Renal pelvis (tissue), 12 donors: ENCODE measurements at places on chromosomes 12 and 14.

DNA sequence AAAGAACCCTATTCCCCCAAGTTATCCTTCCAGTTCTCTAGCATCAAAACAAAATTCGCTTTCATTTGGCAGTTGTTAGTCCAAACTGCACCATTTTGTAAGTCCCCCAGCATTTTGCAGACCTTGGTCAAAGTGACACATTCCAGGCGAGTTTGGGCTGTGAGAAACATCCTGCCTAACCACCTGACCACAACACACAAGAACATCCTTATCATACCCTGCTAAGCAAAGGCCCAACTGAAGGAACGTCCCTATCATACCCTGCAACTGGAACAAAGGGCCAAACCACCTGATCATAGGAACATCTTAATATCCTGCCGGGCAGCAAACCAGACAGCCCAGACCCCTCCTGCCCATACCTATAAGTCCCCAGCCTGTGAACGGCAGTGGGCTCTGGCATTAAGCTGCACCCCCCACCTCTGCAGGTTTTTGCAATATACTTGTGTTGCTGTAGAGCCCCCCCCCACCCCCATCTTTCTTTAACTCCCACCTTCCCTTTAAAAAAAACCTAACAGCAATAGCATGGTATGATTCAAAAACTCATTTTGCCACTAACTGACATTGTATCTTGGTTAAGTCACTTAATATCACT, 2.7 kb downstream of the PCNX4 start:
- DNase-seq: no peak

GRCh38 chr12:100123316-100124095, 19.2 kb downstream of the BLTP3B start:
- no peak for DNase-seq

GRCh38 chr12:31900271-31900670, 58.9 kb upstream of the RESF1 start:
- DNase-seq: no peak

GRCh38 chr12:69840727-69841126, 15.7 kb downstream of the MYRFL start:
- DNase-seq: no peak
